ENCODE measurements at places on chromosomes 2 and 18.

DNA sequence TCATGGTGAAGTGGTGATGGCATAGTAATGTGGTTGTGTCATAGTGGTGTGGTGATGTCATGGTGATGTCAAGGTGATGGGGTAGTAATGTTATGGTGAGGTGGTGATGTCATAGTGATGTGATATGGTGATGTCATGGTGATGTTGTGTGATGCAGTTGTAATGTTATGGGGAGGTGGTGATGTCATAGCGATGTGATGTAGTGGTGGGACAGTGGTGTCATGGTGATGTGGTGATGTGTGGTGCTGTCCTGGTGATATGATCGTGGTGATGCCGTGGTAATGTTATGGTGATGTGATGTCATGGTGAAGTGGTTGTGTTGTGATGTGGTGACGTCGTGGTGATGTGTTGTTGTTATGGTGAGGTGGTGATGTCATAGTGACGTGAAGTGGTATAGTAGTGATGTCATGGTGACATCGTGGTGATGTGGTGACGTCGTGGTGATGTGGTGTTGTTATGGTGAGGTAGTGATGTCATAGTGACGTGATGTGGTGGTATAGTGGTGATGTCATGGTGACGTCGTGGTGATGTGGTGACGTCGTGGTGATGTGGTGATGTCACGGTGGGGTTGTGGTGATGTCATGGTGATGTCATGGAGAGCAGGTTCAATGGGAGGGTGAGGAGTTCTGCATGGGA lies 242.7 kb upstream of the MYT1L start:
- no peak for DNase-seq

- DNase-seq, result no peak
Observed at GRCh38 chr2:3379647-3380534, at the start of gene TRAPPC12. Gene TRAPPC12, plus strand, starts transcription at chr2:3379694. Its CDS starts 7,930 bp downstream, at chr2:3387624.

DNA sequence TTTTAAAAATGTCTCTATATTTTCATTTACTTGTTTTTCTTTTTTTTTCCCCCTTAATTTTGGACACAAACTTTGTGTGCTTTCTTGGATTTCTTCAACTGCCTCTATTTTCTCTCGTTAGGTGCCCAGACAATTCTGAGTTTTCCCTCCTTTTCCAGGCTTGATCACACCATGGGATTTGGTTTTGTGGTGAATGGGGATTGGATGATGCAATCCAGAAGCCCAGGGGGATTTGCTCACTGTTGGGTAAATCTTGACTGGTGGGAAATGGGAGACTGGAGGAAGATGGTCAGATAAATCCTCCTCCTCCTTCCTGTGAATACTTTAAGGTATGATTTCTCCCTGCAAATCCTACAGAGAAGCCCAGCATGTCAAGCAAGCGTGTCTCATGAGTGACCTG lies 19.5 kb upstream of the PAX8 start:
- DNase-seq, result no peak

DNA sequence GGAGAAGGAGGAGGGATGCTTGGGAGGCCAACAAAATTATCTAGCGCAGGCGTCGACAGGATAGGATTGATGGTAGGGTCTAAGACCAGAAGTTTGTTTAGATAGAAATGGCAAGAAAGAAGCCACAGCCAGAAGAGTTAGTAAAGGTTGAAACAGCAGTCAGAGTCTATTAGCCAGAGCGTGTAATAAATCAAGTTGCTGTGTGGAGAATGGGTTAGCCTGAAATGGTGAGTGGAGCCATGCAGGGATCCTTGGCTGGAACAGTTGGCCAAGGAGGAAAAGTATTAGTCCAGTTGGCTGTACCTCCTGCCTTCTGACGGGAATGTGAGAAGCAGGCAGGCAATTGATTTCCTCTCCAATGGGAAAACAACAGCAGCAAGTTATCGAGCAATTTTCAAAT lies 190.7 kb upstream of the CCDC68 start:
- DNase-seq, result no peak

- DNase-seq, result no peak
Observed at GRCh38 chr2:25372405-25373268, 30.9 kb upstream of the DNMT3A start.

GRCh38 chr2:238970553-238971081 lies 122.7 kb downstream of the TWIST2 start:
- peak; percentile 2 for DNase-seq

All from NCI-H1417 treated with DMSO at 0.1 percent for 48 hours (cell line).